ENCODE measurements at places on chromosomes 3 and 15.

- H3K36me3 ChIP-seq = no peaks in the 10 kb centered on the region
- H3K27me3 ChIP-seq = peaks cover 16% of the 10 kb centered on the region
- peak overlapping the region; percentile 63 for H3K4me3 ChIP-seq
- H3K4me1 ChIP-seq = peaks cover 4% of the 10 kb centered on the region
- no peak overlapping the region for H3K27ac ChIP-seq
Observed at GRCh38 chr15:99076109-99076508, 28.8 kb upstream of the SYNM start.

- no peak overlapping the region for H3K27ac ChIP-seq
- H3K27me3 ChIP-seq = no peaks in the 10 kb centered on the region
- no peak overlapping the region for H3K4me3 ChIP-seq
Observed at GRCh38 chr3:130091958-130092357, 10.3 kb downstream of the ALG1L2 start.

GRCh38 chr15:77529394-77530159 lies 103.1 kb downstream of the LINGO1 start:
- no peaks in the 10 kb centered on the region for H3K4me1 ChIP-seq
- no peak overlapping the region for H3K27ac ChIP-seq
- no peak for DNase-seq

- H3K4me1 ChIP-seq = peaks cover 43% of the 10 kb centered on the region
- H3K4me3 ChIP-seq = no peak overlapping the region
- H3K27me3 ChIP-seq = no peaks in the 10 kb centered on the region
- peaks cover 79% of the 10 kb centered on the region for H3K36me3 ChIP-seq
- no peak overlapping the region for H3K27ac ChIP-seq
Observed at GRCh38 chr3:111621535-111621934, 26.4 kb upstream of the ZBED2 start.

DNA sequence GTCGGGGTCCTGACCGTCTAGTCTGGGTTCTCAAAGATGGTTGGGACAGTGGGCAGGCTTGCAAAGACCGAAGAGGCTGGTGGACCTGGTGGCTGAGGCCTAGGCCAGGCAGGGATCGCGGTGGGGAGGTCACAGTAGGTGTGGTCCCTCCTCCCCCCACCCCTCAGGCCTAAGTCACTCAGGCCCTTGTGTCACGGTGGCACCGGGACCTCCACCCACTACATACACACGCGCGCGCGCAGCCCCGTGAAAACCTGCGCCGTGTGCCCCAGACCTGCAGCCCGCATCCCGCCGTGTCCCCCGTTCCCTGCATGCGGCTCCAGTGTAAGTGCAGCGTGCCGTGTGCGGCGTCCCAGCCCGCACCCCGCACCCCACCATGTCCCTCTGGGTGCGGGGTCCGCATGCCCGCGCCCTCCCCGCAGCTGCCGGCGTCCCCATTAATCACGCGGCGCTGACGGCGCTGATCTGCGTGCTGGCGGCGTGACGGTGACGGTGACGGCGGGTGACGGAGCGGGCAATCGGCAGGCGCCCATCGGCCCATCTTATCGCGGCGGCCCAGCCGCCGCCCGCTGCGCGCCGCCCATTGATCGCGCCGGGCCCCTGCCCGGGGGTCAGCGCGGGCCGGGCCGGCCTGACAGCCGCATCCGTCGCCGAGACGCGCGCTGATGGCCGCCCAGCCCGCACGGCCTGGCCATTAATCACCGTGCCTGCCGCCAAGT lies 24.4 kb downstream of the SEC61A1 start:
- DNase-seq = no peak
- H3K27ac ChIP-seq = no peak overlapping the region
- peaks cover 11% of the 10 kb centered on the region for H3K36me3 ChIP-seq
- peaks cover 19% of the 10 kb centered on the region for H3K4me1 ChIP-seq
- H3K4me3 ChIP-seq = no peak overlapping the region

- no peaks in the 10 kb centered on the region for H3K27me3 ChIP-seq
- H3K27ac ChIP-seq = no peak overlapping the region
- no peaks in the 10 kb centered on the region for H3K36me3 ChIP-seq
- DNase-seq = peak; percentile 73
- H3K4me1 ChIP-seq = no peaks in the 10 kb centered on the region
- no peak overlapping the region for H3K4me3 ChIP-seq
Observed at GRCh38 chr3:42539871-42540714, 37.6 kb downstream of the VIPR1 start.

- peaks cover 11% of the 10 kb centered on the region for H3K4me1 ChIP-seq
- no peak overlapping the region for H3K27ac ChIP-seq
- no peaks in the 10 kb centered on the region for H3K36me3 ChIP-seq
Observed at GRCh38 chr3:37509069-37509468, 334.7 kb upstream of the LRRFIP2 start.

- H3K27ac ChIP-seq = no peak overlapping the region
- H3K4me1 ChIP-seq = no peaks in the 10 kb centered on the region
- no peak for DNase-seq
Observed at GRCh38 chr15:25616471-25616870, 177.6 kb upstream of the UBE3A start.

DNA sequence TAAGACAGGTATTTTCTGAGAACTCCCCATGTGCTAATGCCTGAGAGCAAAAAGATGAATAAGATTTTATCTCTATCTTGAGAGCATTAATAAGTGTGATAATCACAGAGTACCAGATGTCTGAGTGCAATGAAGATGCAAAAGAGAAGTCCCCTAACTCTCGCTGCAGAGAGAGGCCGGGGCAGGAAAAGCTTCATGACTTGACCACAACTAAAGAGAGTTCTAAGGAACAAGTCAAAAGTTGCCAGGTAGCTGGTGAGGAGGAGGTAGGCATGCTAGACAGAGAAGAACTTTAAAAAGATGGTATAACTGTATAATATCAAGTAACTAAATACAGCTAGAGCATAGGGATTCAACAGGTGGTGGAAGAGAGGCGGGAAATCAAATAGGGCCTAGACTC lies 28.8 kb downstream of the MTMR10 start:
- H3K27me3 ChIP-seq = no peaks in the 10 kb centered on the region
- no peak overlapping the region for H3K27ac ChIP-seq
- H3K4me1 ChIP-seq = peaks cover 6% of the 10 kb centered on the region

GRCh38 chr3:43203022-43203421 lies 83.3 kb upstream of the SNRK start:
- H3K27me3 ChIP-seq = peaks cover 9% of the 10 kb centered on the region
- H3K4me3 ChIP-seq = no peak overlapping the region
- H3K36me3 ChIP-seq = no peaks in the 10 kb centered on the region
- H3K4me1 ChIP-seq = peaks cover 5% of the 10 kb centered on the region
- no peak overlapping the region for H3K27ac ChIP-seq

- H3K4me3 ChIP-seq = no peak overlapping the region
- no peaks in the 10 kb centered on the region for H3K4me1 ChIP-seq
- no peak for DNase-seq
- no peaks in the 10 kb centered on the region for H3K36me3 ChIP-seq
- H3K27me3 ChIP-seq = peaks cover 25% of the 10 kb centered on the region
- no peak overlapping the region for H3K27ac ChIP-seq
Observed at GRCh38 chr15:47820057-47820746, 102.9 kb downstream of the SEMA6D start.

GRCh38 chr3:8223766-8224165 lies 277.9 kb upstream of the LMCD1 start:
- no peak overlapping the region for H3K4me3 ChIP-seq
- no peak for DNase-seq
- H3K27me3 ChIP-seq = no peaks in the 10 kb centered on the region
- no peaks in the 10 kb centered on the region for H3K36me3 ChIP-seq
- H3K27ac ChIP-seq = no peak overlapping the region

DNA sequence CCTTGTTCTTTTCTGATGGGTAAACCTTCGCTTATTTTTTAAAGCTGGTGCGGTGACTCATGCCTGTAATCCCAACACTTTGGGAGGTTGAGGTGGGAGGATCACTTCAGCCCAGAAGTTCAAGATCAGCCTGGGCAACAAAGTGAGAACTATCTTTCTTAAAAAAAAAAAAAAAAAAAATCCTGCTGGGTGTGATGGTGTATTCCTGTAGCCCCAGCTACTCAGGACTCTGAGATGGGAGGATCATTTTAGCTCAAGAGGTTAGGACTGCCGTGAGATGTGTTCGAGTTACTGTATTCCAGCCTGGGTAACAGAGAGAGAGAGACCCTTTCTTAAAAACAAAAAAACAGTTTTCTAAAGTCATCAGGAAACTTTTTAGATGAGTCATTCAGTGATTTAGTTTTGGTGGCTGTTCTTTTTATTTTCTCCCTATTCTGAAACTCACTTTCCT lies 37.7 kb downstream of the SLMAP start:
- peak overlapping the region; percentile 23 for H3K27ac ChIP-seq
- H3K4me3 ChIP-seq = no peak overlapping the region
- H3K4me1 ChIP-seq = peaks cover 22% of the 10 kb centered on the region

DNA sequence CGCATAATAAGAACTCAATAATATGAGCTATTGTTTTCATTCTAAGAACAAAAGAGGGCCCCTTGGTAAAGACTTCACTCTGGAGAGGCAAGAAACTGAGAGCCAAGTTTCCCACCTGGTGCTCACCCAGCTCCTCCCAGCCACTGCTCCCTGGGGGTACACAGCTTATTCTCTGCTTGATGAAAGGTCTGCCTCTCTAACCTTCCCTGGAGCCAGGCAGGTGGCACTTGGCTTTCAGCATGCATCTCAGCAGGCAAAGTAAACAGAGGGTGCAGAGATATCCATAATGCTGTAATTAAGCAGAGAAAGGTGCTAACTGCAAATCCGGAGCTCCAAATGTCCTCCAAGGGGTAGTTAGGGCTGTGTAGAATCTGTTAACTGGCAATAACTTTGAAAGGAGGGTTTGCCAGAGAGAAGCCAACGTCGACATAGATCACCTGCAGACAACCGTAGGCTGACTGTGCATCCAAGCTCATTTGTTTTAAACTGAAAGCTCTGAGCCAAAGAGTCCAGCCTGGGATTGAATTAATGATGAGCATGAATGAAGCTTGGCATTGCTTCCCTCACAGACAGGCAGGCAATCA lies 159.6 kb upstream of the PROK2 start:
- H3K4me3 ChIP-seq = no peak overlapping the region
- H3K27ac ChIP-seq = no peak overlapping the region
- DNase-seq = no peak
- H3K4me1 ChIP-seq = no peaks in the 10 kb centered on the region
- H3K36me3 ChIP-seq = no peaks in the 10 kb centered on the region
- H3K27me3 ChIP-seq = peaks cover 26% of the 10 kb centered on the region

DNA sequence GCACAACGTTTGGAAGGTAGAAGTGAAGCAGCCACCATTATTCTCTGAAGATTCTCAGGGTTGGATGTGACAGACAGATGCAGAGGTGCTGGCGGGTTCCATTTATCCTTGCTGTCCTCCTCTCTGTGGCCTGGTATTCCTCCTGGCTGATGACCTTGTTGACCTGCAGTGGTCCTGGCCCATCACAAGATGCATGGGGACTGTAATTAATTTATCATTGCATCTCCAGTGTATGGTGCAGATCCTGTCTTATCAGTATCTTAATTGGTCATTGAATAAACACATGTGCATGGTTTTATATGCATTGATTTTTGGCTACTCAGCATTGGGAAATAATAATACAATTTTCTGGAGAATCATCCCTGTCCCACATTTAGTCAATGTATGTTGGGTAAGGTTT lies 259.4 kb upstream of the LRRFIP2 start:
- no peaks in the 10 kb centered on the region for H3K27me3 ChIP-seq
- DNase-seq = no peak
- no peak overlapping the region for H3K27ac ChIP-seq
- peaks cover 8% of the 10 kb centered on the region for H3K4me1 ChIP-seq

- DNase-seq = no peak
- no peak overlapping the region for H3K27ac ChIP-seq
- H3K36me3 ChIP-seq = no peaks in the 10 kb centered on the region
- no peaks in the 10 kb centered on the region for H3K4me1 ChIP-seq
Observed at GRCh38 chr3:46666453-46666845, 27.0 kb downstream of the ALS2CL start.

- peak overlapping the region; percentile 30 for H3K27ac ChIP-seq
- H3K27me3 ChIP-seq = peaks cover 18% of the 10 kb centered on the region
- no peak overlapping the region for H3K4me3 ChIP-seq
- H3K36me3 ChIP-seq = no peaks in the 10 kb centered on the region
- DNase-seq = no peak
Observed at GRCh38 chr15:40871749-40872617, 2.1 kb downstream of the RHOV start.

- H3K36me3 ChIP-seq = no peaks in the 10 kb centered on the region
- H3K27me3 ChIP-seq = no peaks in the 10 kb centered on the region
- no peaks in the 10 kb centered on the region for H3K4me1 ChIP-seq
- H3K27ac ChIP-seq = no peak overlapping the region
Observed at GRCh38 chr3:80696280-80696679, 928.5 kb upstream of the ROBO1 start.

DNA sequence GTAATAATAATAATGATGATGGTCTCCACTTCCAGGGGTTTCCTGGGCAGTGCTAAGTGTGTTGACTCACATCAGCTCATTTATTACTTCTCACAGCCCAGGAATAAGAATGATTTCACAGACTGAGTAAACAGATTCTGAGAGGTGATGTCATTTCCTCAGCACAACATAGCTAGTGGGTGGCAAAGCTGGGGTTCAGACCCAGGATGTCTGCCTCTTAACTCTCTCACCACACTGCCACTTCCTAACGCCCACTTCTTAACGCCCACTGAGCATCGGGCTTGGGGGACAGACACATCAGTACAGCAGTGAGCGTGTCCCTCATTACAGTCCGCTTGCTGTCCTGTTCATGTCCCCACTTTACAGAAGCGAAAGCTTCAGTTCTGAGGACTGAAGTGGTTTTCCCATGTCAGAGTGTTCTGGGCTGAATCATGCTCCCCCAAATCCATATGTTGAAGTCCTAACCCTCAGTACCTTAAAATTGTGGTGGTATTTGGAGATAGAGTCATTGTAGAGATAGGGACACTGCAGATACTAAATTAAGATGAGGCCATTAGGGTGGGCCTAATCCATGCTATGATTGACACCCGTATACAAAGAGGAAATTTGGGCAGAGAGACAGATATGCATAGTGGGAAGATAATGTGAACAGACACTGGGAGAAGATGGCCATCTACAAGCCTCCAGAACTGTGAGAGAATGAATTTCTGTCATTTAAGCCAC lies 68.0 kb downstream of the ATP2B2 start:
- peak overlapping the region; percentile 67 for H3K27ac ChIP-seq
- H3K4me1 ChIP-seq = peaks cover 31% of the 10 kb centered on the region
- H3K27me3 ChIP-seq = no peaks in the 10 kb centered on the region

DNA sequence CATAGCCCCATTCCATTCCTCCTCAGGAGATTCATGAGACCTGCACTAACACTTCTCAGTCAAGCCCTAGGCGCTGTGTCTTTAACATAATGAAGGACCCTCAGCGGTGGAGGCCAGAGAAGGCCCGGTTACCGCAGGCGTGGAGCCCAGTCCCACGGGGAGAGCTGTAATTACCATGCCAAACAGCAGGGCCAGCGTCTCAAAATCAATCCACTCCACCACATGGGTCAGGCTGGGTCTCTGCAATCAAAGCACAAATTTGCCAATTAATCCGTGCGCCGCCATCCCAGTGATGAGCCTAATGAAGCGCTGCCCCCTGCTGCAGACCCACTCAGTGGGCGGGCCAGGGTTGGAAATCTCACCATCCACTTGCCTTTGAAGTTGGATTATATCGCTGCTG lies 109.7 kb downstream of the OCA2 start:
- no peaks in the 10 kb centered on the region for H3K27me3 ChIP-seq
- no peaks in the 10 kb centered on the region for H3K36me3 ChIP-seq
- H3K27ac ChIP-seq = no peak overlapping the region
- H3K4me1 ChIP-seq = no peaks in the 10 kb centered on the region

- no peaks in the 10 kb centered on the region for H3K36me3 ChIP-seq
- no peaks in the 10 kb centered on the region for H3K4me1 ChIP-seq
- no peak for DNase-seq
- peaks cover 7% of the 10 kb centered on the region for H3K27me3 ChIP-seq
- H3K27ac ChIP-seq = no peak overlapping the region
Observed at GRCh38 chr15:100713163-100713867, 110.9 kb downstream of the ASB7 start.

Measured in activated CD8-positive, alpha-beta memory T cell treated with anti-CD3 and anti-CD28 coated beads, Interleukin-2, amount 10 ng/mL, durations not matched to agents 7 days and 5 days (primary cell).